ENCODE measurements at places on chromosomes 3 and 15.

GRCh38 chr3:4687167-4687566, 194.0 kb downstream of the ITPR1 start:
- DNase-seq = no peak

- no peak for DNase-seq
Measured at GRCh38 chr3:117927825-117928224, 1106.8 kb downstream of the IGSF11 start.

- no peak for DNase-seq
Measured at GRCh38 chr3:122932251-122932967, 95.2 kb downstream of the SEMA5B start.

DNA sequence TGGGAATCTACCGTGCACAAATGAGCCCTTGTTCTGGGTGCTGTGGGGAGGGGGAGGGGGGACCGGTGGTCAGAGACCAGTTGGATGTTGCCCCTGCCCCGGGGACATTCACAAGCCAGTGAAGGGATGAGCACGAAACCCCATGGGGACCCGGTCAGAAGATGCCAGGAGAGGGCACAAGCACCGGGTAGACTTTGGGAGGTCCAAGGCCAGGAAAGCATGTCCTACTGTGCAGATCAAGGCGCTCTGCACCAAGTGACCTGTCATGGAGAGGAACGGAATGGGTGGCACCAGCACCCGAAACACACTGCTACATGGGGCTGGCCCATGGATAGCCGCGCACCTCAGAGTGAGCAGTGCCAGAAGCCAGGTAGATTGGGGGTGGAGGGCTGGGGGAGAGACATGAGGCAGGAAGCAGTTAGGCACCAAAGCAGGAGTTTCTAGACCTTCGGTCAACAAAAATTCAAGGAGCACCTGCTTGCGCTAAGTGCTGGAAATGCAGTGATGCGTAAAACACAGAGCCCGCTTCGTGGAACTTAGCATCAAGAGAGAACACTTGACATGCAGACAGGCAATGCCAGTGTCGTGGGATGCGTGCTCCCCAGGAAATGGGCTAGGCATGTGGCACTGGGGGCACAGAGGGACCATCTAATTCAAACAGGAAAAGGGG, 99.1 kb downstream of the CPN2 start:
- no peak for DNase-seq

DNA sequence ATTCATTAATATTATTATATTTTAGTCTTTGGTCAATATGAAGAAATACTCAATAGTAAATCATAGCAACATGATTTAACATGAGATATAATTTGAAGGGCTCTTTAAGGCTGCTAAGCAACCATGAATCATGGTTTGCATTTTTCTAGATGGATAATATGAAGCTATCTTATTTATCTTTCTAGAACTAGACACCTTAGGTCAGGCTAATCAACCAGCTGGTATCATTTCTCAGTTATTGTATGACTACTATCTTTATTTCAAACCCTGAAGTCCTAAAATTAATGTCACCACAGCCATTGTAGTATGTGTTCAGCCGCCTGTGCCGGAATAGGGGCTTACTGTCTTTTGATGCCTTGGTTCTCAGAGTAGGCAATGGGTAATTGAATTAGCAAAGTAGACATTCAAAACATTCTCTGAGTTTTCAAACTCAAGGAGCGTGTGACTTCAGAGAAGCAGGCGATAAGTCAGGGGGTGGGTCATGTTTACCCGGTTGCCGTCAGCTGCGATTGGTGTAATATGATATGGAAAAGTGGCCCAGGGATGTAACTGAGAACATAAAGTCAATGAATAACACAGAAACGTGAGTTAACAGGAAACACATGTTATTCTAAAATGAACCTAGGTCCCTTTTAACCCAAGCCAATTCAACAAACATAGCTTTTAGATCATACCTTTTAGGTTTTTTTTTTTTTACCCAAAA, 93.4 kb upstream of the CTDSPL start:
- peak; percentile 9 for DNase-seq

DNA sequence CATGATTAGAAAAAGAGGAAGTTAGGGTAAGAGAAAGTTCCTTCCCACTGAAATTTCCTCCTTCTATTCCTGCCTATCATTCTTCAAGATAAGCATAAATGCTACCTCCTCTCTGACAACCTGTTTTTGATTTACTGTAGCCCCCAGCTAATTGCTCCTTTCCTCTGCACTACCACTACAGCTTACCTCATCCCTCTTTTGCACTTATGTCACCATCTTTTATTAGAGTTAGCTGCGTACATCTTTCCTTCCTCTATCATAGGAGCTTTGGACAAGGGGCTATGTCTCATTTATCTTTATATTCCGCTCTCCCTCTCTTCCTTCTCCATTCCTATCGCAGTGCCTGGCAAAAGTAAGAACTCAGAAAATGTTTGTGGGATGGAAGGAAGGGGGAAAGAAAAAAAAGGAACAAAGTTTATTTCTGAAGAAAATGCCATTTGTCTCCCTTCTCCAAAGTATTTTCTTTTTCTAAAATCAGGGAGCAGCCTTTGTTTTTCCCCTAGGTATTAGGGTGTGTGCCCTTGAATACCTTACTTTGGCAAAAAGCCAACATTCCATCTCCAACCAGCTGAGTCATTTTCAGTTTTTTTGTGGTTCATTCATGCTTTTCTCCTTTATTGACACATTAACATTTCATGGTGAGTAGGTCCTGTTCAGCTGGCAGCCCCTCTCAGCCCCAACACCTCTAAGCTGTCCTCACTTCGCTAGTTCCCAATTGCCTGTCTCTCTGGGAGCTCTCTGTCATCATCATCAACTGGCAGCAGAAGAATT, 87.6 kb upstream of the SOX2 start:
- peak; percentile 94 for DNase-seq

DNA sequence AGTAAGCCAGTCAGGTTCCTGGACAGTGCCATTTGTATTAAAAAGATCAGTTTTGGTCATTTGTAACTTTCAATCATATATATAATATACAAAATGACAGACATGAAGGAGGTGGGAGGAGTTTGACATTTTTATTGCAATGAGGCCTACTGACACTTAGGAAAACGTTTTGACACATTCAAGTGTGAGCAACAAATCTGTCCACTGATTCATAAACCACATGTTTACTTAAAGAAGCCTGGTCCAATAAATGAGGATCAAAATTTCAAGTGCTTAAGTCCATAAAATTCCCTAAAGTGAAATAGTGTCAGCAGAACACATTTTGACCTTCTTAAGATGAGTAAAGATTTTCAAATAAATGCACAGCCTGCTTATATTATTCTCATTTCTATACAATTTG, 137.3 kb downstream of the MECOM start:
- DNase-seq = no peak

- no peak for DNase-seq
Measured at GRCh38 chr3:191217301-191217700, 18.3 kb downstream of the OSTN start.

DNA sequence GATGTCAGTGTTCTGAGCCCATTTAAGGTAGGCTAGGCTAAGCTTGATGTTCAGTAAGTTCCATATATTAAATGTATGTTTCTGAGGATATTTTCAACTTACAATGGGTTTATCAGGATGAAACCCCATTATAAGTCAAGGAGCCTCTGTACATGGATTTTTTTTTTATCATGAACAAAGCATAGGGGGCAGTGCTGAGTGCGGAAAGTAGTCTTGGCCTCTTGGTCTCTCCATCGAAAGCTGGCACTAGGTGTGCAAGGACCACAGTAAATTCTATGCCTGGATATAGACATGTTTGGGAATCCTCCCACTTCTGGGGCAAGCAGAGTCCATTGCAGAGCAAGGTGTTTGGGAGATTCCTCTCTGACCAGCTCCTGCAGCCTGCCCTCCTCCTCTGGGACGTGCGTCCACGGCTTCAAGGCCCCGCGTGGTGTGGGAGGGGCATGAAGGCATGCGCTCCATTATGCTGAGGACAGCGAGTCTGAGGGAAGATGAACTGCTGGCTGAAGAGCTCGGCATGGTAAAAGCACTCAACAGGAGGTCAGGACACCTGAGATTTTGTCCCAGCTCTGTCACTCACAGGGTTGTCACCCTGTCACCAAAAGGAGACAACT, 122.9 kb upstream of the LIPC start:
- DNase-seq = no peak
